ENCODE measurements at places on chromosomes 2 and 18. TPM values are rescaled to one million over a fixed set of nuclear protein-coding genes. Genes with fewer than 3 reads are reported as not detected.
A peak's percentile ranks its signal among the peaks of the same experiment; 100 is the strongest.

GRCh38 chr2:223050900-223051504, 988 bp upstream of the KCNE4 start:
- peak; percentile 56 for DNase-seq

DNA sequence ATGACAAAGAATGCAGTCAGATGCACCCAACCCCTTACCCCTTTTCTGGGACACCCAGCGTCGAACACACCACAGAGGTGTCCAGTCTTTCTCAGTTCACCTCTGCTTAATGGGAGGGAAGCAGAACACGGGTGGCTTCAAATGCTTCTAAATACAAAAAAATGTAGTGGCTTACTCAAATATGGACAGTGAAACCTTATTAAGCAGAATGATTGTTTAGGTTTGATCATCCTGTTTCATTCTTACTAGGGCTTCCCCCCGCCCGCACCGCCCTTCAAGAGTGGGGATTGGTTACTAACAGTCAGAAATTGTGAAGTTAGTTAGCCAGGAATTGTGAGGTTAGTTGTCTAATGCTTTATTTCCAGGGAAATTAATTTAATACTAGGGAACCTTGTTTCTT, 21.6 kb downstream of the ATG16L1 start:
- no peak for DNase-seq

GRCh38 chr2:72988726-72989273, 71.5 kb downstream of the EMX1 start:
- no peak for DNase-seq

GRCh38 chr2:238594796-238595749, 168.3 kb downstream of the ASB1 start:
- no peak for DNase-seq

- no peak for DNase-seq
Observed at GRCh38 chr18:8745355-8746014, 40.1 kb downstream of the MTCL1 start.

DNA sequence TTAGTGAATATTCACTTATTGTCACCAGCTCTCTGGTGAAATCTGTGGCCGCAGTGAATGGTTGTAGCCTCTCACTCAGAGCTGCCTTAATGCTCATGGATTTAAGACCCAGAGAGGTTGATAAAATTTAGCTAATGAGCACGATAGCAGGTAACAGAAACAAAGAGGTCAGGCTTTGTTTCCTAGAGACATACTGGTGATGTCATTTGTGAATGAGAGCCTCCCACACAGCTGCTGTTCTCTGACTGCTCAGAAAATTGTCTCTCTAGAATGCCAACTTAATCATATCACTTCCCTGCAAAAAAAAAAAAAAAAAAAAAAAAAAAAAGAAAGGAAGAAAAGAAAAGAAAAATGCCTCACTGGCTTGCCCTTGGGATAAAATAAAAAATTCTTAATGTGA, 411.7 kb upstream of the MYT1L start:
- no peak for DNase-seq

DNA sequence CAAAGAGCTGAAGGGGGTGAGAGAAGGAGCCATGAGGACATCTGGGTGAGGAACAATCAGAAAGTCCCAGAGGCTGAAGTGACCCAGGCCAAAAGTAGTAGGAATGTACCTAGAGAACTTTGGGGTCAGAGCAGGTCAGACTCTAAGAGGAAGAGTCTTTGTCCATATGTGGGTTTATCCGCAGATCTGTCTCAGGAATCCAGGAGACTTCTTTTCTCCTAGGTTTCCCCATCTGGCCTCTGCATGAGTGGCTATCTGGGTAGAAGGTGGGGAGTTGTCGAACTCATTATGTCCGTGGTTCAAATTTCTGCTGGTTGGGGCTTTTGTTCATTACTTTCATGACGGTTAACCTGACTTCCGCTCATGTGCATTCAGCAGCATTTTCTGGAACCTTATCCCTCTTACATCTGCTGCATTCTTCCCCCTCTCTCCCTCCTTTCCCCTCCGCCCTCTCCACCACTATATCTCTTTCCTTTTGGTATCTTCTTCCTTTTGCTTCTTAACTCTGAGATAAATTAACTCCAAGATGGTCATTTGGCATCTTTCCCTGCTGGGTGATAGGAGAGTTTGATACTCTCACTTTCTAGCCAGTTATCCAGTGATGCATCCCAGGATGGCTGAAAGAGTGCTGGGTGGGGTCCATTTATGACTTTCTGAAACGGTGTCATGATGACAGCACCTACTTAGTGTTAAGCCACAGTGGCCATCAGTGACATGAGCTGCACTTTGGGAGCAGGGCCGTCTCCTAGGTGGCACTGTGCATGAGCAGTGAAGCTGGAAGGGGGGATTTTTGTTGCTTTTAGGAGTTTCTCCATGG, 2.1 kb downstream of the LIPG start:
- no peak for DNase-seq

DNA sequence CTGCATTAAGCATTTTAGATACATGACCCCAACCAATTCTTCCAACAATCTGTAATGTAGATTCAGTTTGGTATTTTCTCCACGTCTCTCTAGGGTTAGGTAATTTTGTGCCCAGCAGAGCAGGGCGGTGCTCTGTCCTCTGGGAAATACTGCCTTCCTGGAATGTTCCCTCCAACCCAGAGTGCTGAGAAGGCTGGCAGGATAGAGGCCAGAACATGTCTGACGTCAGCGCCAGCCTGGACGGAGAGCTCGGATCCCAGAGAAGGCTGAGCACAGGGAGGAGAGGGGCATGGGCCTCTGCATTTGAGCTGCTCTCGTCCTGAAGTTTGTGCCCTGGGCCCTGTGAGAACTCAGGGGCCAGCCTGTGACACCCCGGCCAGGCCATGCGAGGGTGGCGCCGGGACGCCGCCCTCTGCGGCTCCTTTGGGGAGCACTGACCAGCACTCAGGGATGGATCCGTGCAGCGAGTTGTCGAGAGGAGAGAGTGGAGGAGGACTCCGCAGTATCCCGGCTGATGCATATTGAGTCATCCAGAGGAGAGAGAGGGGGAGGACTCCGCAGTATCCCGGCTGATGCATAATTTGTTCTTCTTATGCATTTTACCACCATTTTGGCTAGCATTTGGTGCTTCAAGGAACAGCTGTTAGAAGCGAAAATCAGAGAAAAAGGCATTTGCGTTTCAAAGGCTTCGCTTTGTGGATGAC, 80.0 kb upstream of the PXDN start:
- no peak for DNase-seq

DNA sequence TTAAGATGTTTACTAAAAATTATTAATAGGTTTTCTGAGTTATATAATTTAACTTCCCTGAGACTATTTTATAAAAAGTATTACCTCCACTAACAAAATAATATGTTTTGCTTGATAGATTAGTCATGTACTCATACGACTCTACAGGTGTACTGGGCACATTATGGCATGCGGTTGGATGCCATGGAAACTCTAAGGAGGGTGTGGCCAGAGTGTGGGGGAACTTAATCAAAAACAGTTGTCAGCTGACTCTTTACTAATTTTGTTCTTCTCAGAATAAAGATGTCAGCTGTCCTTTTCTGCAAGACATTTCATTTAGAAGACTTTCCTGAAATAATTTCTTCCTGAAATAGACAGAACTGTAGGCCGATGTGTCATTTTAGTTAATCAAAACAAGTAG, 228.3 kb upstream of the SIX3 start:
- DNase-seq = no peak

LOXHD1 gene
- polyA plus RNA-seq = 3.0 TPM

ITPRIPL1 gene
- polyA plus RNA-seq = 3.1 TPM

TEKT4 gene
- not detected for polyA plus RNA-seq

IFIH1 gene
- 4.7 TPM for polyA plus RNA-seq

C1QL2 gene
- not detected for polyA plus RNA-seq

MARCO gene
- polyA plus RNA-seq = 1.7 TPM

CNDP1 gene
- polyA plus RNA-seq = 0.40 TPM

Measured in muscle of arm (tissue), 14 donors.